Left ventricle myocardium inferior (tissue), 1 donor: ENCODE measurements at places on chromosomes 13 and 19. TPM values are rescaled to one million over a fixed set of nuclear protein-coding genes. Genes with fewer than 3 reads are reported as not detected.

The FSD1 gene
- total RNA-seq: not detected

The WDR88 gene
- not detected for total RNA-seq

The ZNF155 gene
- total RNA-seq: 7.3 TPM

The CAPS gene
- 6.1 TPM for total RNA-seq

The SLC25A41 gene
- total RNA-seq: 0.16 TPM

The ZNF284 gene
- total RNA-seq: 1.9 TPM

The KLK14 gene
- 1.6 TPM for total RNA-seq

The ZNF835 gene
- total RNA-seq: 4.9 TPM

The CDX2 gene
- total RNA-seq: not detected

DNA sequence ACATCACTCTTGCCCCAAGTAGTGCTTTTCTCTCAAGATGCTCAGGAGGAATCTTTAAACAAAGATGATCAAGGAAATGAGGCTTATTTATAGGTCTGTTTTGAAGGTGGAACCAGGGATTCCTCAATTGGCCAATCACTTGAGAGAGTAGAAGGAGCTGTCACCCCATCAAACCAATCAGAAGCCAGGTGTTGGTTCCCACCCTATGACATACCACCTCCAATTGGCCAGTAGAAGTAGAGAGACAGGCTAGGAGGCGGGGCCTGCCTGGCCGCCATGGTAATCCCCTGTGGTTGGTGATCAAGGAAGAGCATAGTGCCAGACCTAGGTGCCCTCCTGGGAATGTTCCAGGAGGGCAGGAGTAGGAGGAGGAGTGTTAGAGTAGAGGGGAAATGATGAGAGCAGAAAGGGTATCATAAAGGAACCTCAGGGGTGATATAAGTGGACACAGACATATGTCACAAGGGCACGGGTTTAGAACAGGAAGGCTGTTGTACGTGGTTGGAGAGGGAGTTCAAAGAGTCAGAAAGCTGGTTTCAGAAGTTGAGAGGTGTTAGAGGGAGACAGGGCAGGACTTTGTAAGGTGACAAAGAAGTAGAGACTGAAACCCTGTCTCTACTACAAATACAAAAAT is 10.5 kb downstream of the PMIS2 start:
- no peaks in the 10 kb centered on the region for H3K4me1 ChIP-seq
- H3K27ac ChIP-seq: no peak overlapping the region
- no peak for DNase-seq
- H3K4me3 ChIP-seq: no peak overlapping the region
- H3K27me3 ChIP-seq: peaks cover 41% of the 10 kb centered on the region

DNA sequence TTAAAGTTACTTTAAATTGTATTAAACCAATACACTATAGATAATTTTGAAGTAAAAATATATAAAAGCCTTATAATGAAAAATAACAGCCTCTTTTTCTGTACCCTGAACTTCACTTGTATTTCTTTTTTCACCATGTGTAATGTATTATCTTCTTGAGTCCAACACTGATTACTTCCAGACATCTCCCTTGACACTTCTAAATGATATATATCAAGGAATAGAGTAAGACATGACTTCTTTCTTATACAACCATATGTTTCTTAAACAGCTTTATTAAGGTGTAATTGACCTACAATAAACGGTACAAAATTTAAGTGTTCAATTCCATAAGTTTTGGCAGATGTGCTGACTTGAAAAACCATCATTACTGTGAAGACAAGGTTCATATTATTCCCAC is 531.9 kb downstream of the OLFM4 start:
- H3K27me3 ChIP-seq: no peaks in the 10 kb centered on the region
- H3K27ac ChIP-seq: no peak overlapping the region
- DNase-seq: no peak
- no peaks in the 10 kb centered on the region for H3K4me1 ChIP-seq
- H3K36me3 ChIP-seq: no peaks in the 10 kb centered on the region
- H3K4me3 ChIP-seq: no peak overlapping the region

GRCh38 chr13:39208636-39209035 is 170.4 kb downstream of the NHLRC3 start:
- no peaks in the 10 kb centered on the region for H3K4me1 ChIP-seq
- no peak for DNase-seq
- H3K36me3 ChIP-seq: no peaks in the 10 kb centered on the region
- no peak overlapping the region for H3K4me3 ChIP-seq

GRCh38 chr13:114148521-114148855 is 16.1 kb upstream of the RASA3 start:
- H3K27me3 ChIP-seq: no peaks in the 10 kb centered on the region
- H3K27ac ChIP-seq: no peak overlapping the region
- H3K4me3 ChIP-seq: no peak overlapping the region

DNA sequence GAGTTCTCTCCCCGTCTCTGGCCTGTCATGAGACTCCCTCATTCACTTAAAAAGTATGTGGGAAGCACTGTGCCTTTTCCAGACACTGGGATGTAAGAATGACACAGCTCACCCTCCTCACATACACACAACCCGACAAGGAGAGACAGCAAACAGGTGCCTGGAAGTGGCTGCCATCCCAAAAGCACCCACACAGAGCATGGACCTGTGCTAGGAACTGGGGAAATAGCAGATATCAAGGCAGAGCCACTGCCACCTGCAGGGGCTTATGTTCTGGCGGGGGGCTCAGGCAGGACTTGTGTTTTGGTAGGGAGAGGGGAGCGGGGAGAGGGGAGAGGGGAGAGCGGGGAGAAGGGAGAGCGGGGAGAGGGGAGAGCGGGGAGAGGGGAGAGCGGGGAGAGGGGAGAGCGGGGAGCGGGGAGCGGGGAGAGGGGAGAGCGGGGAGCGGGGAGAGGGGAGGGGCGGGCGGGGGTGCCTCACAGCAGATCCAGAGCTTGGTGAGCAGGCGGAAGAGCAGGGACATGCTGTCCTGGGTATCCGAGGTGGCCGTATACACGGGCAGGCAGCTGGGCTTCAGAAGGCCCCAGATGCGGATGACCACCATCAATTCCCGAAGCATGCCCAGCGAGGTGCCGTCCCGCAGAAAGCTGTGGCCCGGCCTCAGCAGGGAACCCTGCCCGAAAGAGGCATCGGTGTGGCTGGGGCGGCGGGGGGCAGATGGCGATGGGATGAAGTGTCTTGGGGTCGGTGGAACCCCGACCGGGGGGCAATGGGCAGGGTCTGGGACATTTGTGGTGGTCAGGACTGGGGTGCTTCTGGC is 12.2 kb downstream of the CFD start:
- H3K36me3 ChIP-seq: peaks cover 31% of the 10 kb centered on the region
- peaks cover 41% of the 10 kb centered on the region for H3K4me1 ChIP-seq
- peak overlapping the region; percentile 45 for H3K4me3 ChIP-seq
- H3K27ac ChIP-seq: peak overlapping the region; percentile 84

DNA sequence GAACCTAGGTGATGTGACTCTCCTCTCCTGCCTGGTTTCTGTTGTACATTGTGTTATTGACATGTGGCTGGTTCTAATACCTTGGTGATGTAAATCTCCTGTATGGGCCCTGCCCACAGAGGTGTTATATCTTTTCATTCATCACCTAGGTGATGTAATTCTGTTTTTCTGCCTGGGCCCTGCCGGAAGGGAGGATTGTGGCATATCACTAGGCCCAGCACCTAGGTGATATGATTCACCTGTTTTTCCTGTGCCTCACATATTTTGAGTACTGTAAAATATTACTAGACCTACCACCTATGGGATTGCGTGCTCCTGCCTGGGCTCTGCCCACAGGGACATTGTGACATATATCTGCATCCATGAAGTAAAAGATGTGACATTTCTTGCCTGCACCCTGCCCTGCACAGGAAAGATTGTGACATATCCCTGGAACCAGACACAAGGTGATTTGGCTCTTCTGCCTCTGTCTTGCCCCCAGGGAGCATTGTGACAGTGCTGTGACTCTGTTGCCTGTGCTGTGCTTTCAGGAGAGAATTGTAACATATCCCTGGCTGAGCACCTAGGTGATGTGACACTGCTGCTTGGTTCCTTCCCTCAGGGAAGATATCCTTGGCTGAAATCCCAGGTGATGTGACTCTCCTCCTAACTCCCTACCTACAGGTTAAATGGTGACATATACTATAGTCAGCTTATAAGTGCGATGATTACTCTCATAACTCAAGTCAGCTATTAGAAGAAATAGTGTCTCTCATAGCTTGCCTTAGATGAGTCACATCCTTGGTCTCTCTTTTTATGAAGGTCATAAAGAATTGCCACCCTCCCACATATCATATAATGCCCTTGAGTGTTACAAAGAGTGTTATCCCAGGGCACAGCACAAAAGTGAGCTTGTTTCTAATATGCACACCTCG is 13.3 kb upstream of the ZNF681 start:
- no peak overlapping the region for H3K4me3 ChIP-seq
- H3K4me1 ChIP-seq: no peaks in the 10 kb centered on the region
- H3K27me3 ChIP-seq: no peaks in the 10 kb centered on the region
- DNase-seq: no peak

DNA sequence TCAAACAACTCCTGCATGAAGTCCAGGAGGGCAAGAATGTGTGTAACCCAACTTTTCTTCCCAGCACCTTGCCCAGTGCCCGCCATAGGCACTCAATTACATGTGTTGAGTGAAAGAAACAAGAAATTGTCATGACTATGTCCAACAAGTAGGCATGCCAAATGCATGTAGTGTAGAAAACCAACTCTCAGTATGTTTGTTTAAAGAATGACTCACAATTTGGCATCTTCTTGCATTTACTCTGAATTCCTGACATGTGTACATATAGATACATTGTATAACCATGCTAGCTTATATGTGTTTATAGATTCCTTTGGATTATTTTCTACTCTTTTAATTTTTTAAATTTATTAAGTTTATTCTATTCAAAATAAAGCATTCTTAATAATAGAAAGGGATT is 305.0 kb downstream of the EFNB2 start:
- no peak overlapping the region for H3K27ac ChIP-seq
- no peak for DNase-seq
- H3K27me3 ChIP-seq: peaks cover 36% of the 10 kb centered on the region
- H3K36me3 ChIP-seq: no peaks in the 10 kb centered on the region

- peak overlapping the region; percentile 45 for H3K4me3 ChIP-seq
- DNase-seq: no peak
- H3K27me3 ChIP-seq: no peaks in the 10 kb centered on the region
- H3K36me3 ChIP-seq: peaks cover 22% of the 10 kb centered on the region
Measured at GRCh38 chr19:56091751-56092546, 29.1 kb downstream of the ZNF787 start.

- no peak overlapping the region for H3K4me3 ChIP-seq
- no peaks in the 10 kb centered on the region for H3K27me3 ChIP-seq
- DNase-seq: no peak
Measured at GRCh38 chr13:110447058-110447511, 114.4 kb downstream of the RAB20 start.

DNA sequence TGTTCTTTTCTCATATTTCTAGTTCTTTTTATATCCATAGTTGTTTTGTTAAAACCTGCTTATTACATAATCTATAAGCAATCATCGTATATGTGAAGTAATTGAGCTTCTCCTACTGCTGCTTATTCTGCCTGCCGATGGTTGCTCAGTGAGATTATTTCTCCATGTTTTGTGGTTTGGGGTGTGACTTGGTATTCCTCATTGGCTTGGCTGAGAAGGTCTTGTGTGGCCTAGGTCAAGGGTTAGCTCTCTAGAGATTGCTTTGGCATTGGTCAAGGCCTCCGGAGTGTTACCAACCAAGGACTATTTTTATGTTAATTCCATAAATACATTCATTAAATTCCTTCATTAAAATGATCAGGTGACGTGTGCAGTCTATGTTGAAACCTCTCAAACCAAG is 302.8 kb downstream of the MYO16 start:
- no peak overlapping the region for H3K4me3 ChIP-seq
- H3K4me1 ChIP-seq: no peaks in the 10 kb centered on the region
- H3K27me3 ChIP-seq: no peaks in the 10 kb centered on the region
- no peak for DNase-seq
- H3K36me3 ChIP-seq: no peaks in the 10 kb centered on the region

- peak within 1 kb of the TSS; percentile 58 for H3K4me3 ChIP-seq
- H3K27me3 ChIP-seq: peaks cover 74% of the 10 kb centered on the region
- peaks cover 12% of the 10 kb centered on the region for H3K4me1 ChIP-seq
- DNase-seq: no peak
- H3K36me3 ChIP-seq: no peaks in the 10 kb centered on the region
- no peak within 1 kb of the TSS for H3K27ac ChIP-seq
Measured at GRCh38 chr13:45851171-45851921, at the start of gene SIAH3. SIAH3 (minus strand) TSS chr13:45851753; CDS start chr13:45851629, 124 bp downstream.

GRCh38 chr13:102892503-102892902 is 46.7 kb downstream of the ERCC5 start:
- H3K4me1 ChIP-seq: peaks cover 3% of the 10 kb centered on the region
- no peaks in the 10 kb centered on the region for H3K27me3 ChIP-seq
- no peak for DNase-seq
- H3K4me3 ChIP-seq: no peak overlapping the region

- H3K27ac ChIP-seq: peak overlapping the region; percentile 90
- no peaks in the 10 kb centered on the region for H3K27me3 ChIP-seq
- H3K36me3 ChIP-seq: peaks cover 29% of the 10 kb centered on the region
- no peak for DNase-seq
Measured at GRCh38 chr19:17266589-17266974, 661 bp upstream of the BABAM1 start.

DNA sequence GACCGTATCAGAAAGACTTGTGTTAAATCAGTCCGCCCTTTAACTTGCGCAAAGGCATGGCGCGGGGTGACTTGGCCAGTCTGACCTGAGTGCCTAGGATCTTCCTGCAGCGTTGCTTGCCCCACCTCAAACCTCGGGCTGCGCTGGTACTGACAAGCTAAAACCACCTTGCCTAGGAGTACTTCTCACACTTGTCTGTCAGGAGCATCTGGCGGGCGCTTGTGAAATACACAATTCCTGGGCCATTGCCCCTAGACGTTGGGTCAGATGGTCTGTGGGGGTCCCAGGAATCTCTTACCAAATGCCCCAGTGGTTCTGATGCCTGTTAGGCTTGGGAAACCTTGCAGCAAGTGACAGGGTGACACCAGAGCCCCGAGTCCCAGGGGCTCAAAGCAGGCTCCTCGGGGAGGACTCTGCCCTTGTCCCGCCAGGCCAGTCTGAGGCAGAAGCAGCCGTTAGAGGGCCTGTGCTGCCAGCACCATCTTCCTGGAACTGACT is 12.9 kb downstream of the CEBPG start:
- H3K4me1 ChIP-seq: peaks cover 89% of the 10 kb centered on the region
- DNase-seq: peak; percentile 14
- H3K4me3 ChIP-seq: no peak overlapping the region
- peaks cover 2% of the 10 kb centered on the region for H3K36me3 ChIP-seq
- peak overlapping the region; percentile 71 for H3K27ac ChIP-seq

GRCh38 chr13:111947026-111947810 is 119.7 kb upstream of the SOX1 start:
- no peaks in the 10 kb centered on the region for H3K36me3 ChIP-seq
- H3K4me3 ChIP-seq: no peak overlapping the region
- DNase-seq: no peak
- H3K27me3 ChIP-seq: peaks cover 85% of the 10 kb centered on the region
- H3K4me1 ChIP-seq: no peaks in the 10 kb centered on the region
- H3K27ac ChIP-seq: no peak overlapping the region

DNA sequence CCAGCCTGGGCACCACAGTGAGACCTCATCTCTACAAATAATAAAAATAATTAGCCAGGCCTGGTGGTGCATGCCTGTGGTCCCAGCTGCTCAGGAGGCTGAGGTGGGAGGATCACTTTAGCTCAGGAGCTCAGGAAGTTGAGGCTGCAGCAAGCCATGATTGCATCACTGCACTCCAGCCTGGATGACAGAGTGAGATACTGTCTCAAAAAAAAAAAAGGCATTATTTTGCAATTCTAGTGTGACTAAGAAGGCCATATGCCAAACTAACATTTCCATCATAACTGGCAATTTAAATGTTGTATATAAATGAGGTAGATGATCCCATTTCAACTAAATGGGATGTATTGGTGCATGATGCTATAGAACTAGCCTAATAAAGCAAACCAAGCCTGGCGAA is 632.8 kb upstream of the KLF12 start:
- H3K27me3 ChIP-seq: no peaks in the 10 kb centered on the region
- no peaks in the 10 kb centered on the region for H3K4me1 ChIP-seq
- no peak overlapping the region for H3K27ac ChIP-seq
